Activated naive CD4-positive, alpha-beta T cell treated with anti-CD3 and anti-CD28 coated beads, Interleukin-2, amount 10 ng/mL, durations not matched to agents 5 hours and 36 hours (primary cell): ENCODE measurements at places on chromosomes 12 and 14. TPM values are rescaled to one million over a fixed set of nuclear protein-coding genes. Genes with fewer than 3 reads are reported as not detected.

Gene AKAP5
- 0.50 TPM for total RNA-seq

Gene CCDC38
- total RNA-seq: not detected

Gene TIMM9
- 43.5 TPM for total RNA-seq

Gene GLT8D2
- total RNA-seq: not detected

Gene BMAL2
- 12.1 TPM for total RNA-seq

Gene KCNA5
- not detected for total RNA-seq

Gene PKP2
- total RNA-seq: 0.14 TPM

Gene KRT6A
- not detected for total RNA-seq

Gene GLT1D1
- total RNA-seq: not detected

Gene TAS2R8
- not detected for total RNA-seq

Gene ZBTB25
- 37.9 TPM for total RNA-seq

Gene IL31
- not detected for total RNA-seq

Gene GYS2
- total RNA-seq: not detected

Gene MIP
- total RNA-seq: not detected

Gene METTL25
- total RNA-seq: 10.2 TPM

Gene ART4
- not detected for total RNA-seq

Gene GPRC5D
- 0.99 TPM for total RNA-seq

Gene ACOT4
- total RNA-seq: 0.86 TPM

Gene ACACB
- 10.8 TPM for total RNA-seq

Gene PAX9
- not detected for total RNA-seq
